ENCODE measurements at places on chromosomes 16 and 17. TPM values are rescaled to one million over a fixed set of nuclear protein-coding genes. Genes with fewer than 3 reads are reported as not detected.

- peak; percentile 95 for DNase-seq
Measured at GRCh38 chr16:20851601-20852000, 45.3 kb downstream of the REXO5 start.

- DNase-seq = no peak
Measured at GRCh38 chr17:13153036-13153435, 135.2 kb upstream of the ELAC2 start.

Gene CSH2
- not detected for total RNA-seq

DNA sequence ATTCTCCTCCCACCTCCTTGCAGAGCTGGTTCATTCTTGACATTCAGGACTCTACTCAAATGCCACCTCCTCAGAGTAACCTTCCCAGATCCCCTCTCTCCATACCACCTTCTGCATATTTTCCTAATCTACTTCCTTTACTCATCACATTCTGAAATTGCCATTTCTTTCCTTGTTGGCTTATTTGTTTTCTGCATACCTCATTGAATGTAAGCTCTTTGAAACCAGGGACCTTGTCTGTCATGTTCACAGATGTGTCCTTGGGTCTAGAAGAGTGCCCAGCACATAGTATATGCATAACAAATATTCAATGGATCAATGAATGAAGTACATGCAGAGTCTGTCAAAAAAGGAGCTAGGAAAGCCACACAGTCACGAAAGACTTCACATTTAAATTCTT, 7.8 kb upstream of the LONP2 start:
- no peak for DNase-seq

Gene BIRC5
- 0.11 TPM for total RNA-seq

GRCh38 chr17:4229627-4230541, 33.9 kb downstream of the ANKFY1 start:
- no peak for DNase-seq

- DNase-seq = no peak
Measured at GRCh38 chr17:73707358-73707757, 63.1 kb upstream of the SDK2 start.

GRCh38 chr16:35562919-35563318, 2103.5 kb downstream of the TP53TG3F start:
- no peak for DNase-seq

Gene QPRT
- 5.7 TPM for total RNA-seq

DNA sequence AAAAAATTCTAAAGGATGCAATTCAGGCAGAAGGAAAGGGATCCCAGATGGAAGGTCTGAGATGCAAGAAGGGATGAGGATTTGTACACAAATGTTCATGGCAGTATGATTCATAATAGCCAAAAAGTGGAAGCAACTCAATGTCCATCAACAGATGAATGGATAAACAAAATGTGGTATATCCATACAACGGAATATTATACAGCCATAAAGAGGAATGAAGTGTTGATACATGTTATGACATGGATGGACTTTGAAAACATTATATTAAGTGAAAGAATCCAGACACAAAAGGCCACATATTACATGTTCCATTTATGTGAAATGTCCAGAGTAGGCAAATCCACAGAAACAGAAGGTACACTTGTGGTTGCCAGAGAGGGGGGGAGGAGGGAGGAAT, 23.9 kb upstream of the GPATCH8 start:
- DNase-seq = no peak

GRCh38 chr17:79505199-79505598, 105.7 kb downstream of the RBFOX3 start:
- no peak for DNase-seq

Gene DRC3
- 7.2 TPM for total RNA-seq

DNA sequence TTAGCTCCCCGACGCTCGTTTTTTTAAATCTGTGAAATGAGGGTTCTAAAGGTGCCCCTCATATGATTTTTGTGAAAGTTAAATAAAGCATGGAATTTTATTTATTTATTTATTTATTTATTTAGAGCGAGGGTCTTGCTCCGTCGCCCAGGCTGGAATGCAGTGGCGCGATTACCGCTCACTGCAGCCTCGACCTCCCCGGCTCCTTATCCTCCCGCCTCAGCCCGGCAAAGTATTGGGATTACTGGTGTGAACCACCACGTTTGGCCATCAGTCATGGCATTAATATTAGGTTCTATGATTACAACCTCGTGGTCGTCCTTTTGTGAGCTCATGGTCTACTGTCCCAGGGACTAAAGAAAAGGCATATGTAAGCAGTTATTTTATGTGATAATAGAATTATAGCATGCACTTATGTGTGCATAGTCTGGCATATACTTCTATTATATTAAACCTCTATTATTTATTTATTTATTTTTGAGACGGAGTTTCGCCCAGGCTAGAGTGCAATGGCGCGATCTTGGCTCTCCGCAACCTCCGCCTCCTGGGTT, 557 bp upstream of the LUC7L start:
- DNase-seq = no peak

Gene P2RX1
- total RNA-seq = not detected

DNA sequence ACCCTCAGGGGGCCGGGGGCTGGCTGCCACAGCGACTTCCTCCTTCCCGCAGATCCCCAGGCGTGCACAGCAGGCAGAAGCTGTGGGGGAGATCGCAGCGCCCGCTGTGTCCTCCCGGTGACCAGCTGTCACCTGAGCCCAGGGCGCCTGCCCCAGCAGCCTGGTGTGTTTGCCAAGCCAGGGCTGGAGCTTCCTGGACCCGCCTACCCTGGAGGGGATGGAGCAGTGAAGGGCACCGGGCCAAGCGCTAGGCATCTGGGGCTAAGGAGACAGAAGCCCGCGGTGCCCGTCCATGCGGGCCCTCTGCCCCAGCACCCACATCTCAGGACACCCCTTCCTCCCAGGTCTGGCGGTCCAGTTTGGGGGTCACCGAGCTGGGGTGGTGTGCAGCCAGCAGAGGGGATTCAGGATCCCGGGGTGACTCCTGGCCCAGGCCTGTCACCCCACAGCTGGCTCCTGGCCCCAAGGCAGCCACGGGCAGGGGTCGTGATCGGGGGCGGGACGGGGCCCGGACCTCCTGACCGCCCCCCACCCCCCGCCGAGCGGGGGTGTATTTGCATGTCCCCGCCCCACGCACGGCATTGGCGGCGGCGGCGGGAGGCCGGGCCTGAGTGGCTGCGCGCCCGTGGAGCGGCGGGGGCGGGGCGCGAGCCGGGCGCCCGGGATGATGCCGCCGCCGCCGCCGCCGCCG, at the start of gene RAB26:
Gene RAB26, plus strand, starts transcription at position 645 of the 691 bp plus-strand sequence. CDS start 159 bp downstream, outside the sequence.
- DNase-seq = peak; percentile 87

DNA sequence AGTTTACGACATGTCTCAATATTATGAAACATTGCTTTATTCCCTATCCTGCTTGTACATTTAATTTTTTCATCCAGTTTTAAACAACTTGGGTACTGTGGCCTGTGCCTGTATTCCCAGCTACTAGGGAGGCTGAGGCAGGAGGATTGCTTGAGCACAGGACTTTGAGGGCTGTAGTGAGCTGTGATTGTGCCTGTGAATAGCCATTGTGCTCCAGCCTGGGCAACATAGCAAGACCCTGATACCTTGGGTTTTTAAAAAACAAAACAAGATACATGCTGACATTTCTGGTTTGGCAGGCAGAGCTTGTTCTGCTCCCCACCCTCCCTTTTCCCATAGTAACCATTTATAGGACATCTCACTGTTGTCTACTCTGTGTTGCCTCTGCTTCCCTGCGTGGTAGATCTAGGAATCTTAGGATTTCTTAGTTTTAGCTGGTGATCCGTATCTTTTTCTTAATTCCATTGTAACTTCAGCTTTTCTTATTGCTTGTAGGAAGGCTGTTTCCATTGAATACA, 35.6 kb downstream of the TENT4B start:
- no peak for DNase-seq

GRCh38 chr16:57049678-57050077, 42.7 kb upstream of the CPNE2 start:
- no peak for DNase-seq

DNA sequence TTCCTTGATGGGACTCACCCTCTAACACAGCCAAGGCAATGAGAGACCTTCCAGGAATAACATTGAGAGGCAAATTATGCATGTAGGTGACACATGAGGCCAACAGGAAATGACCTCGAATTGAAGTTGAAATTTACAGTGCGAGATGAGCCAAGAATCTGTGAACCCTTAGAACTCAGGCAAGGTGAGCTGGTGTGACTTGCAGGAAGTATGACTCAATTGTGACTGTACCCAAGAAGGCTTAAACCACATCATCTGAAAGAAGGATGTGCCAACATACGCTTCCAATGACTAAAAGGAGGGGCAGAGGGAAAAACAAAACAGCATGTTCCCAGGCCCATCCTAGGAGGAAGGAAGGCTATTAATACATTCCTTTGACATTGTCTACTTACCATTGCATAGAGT, 44.8 kb downstream of the PITPNC1 start:
- DNase-seq = no peak

GRCh38 chr17:78933959-78934568, 8.9 kb upstream of the TIMP2 start:
- DNase-seq = peak; percentile 99

- no peak for DNase-seq
Measured at GRCh38 chr16:52436339-52437276, 110.3 kb downstream of the TOX3 start.

Gene TEDC2
- total RNA-seq = not detected

Gene KRT12
- not detected for total RNA-seq

DNA sequence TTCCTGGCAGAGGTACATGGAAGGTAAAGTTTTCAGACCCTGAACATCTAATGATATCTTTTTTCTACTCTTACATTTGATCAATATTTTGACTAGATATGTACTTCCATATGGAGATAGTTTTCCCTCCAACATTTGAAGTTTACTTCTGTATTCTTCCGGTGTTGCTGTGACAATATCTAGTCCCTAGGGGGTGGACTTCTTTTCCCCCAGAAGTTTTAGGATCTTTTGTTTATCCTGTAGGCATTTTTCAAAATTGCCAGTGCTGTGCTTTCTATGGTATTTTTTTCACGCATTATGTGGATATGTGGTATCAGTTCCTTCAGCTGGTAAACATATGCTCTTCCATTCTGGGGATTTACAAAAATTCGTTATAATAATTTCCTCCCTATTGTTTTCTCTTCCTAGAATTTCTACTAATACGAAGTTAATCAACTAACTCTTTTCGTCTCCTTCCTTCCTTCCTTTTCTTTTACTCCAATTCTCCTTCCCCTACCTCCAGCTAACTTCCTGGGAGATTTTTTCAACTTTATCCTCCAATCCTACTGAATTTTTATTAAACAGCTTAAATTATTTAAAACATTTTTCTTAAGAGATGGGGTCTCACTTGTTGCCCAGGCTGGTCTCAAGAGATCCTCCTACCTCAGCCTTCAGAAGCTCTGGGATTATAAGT, 26.1 kb upstream of the ZNHIT3 start:
- DNase-seq = no peak

DNA sequence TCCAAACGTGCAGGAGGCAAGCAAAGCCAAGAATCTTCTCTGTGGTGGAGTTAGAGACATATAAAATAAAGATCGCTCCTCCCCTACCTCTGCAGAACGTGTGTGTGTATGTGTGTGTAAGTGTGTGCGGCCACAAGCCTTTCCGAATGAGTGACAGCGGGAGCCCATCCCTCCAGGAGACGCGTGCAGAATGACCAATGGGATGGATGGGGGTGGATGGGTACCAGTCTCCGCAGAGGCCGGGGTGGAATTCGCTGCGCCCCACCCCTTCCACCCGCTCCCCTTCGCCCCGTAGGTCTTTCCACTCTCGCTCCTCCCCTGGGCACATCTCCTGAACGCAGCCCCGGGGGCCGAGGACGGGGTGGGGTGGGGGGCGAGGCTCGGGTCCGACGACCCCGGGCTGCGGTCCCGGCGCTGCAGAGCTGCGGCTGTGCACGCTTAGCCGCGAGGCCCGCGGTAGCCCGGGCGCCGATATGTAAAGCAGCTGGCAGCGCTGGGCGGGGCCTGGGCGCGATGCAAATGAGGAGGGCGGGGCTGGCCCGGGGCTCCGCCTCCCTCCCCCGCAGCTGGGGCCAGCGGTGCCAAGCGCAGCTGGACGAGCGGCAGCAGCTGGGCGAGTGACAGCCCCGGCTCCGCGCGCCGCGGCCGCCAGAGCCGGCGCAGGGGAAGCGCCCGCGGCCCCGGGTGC, at the start of gene PRKCB:
Gene PRKCB, plus strand, starts transcription at position 594 of the 688 bp plus-strand sequence.
- DNase-seq = peak; percentile 83

- DNase-seq = peak; percentile 35
Measured at GRCh38 chr16:66419527-66419926, 7.6 kb upstream of the BEAN1 start.

Gene CCL15
- total RNA-seq = not detected

GRCh38 chr17:76716146-76716838, 5.5 kb upstream of the MXRA7 start:
- DNase-seq = peak; percentile 90

GRCh38 chr17:55642741-55643140, 79.9 kb downstream of the TMEM100 start:
- DNase-seq = no peak

DNA sequence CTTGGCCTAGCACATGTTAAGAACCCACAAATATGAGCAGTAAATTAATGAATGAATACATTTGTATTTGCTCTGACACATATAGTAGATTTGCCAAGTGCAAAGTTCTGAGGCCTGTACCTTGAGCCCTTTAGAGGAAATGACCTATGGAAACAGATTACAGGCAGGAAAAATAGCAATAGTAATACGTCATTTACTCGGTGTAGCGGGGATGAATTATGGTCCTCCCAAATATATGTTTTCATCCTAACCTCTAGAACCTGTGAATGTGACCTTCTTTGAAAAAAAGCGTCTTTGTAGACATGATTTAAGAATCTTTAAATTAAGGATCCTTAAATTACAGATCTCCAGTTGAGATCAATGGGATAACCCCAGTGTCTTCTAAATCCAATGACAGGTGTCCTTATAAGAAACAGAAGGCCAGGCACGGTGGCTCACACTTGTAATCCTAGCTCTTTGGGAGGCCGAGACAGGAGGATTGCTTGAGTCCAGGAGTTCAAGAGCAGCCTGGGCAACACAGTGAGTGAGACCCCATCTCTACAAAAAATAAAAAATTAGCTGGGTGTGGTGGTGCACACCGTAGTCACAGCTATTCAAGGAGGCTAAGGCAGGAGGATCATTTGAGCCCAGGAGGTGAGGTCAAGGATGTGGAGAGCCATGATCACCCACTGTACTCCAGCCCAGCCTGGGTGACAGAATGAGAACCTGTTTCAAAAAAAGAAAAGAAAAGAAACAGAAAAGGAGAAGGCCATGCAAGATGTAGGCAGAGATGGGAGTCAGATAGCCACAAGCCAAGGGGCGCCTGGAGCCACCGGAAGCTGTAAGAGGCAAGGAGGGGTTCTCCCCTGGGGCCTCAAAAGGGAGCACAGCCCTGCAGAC, 5.1 kb upstream of the ITPRIPL2 start:
- DNase-seq = no peak

Gene CSH1
- not detected for total RNA-seq

DNA sequence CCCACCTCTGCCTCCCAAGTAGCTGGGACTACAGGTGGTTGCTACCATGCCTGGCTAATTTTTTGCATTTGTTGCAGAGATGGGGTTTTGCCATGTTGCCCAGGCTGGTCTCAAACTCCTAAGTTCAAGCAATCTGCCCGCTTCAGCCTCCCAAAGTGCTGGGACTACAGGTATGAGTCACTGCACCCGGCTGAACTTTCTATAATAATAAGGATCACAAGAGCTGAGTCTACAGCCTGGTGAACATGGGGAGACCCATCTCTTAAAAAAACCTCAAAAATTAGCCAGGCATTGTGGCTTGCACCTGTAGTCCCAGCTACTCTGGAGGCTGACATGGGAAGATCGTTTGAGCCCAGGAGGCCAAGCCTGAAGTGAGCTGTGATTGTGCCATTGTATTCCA, 53.5 kb downstream of the WDR59 start:
- no peak for DNase-seq

GRCh38 chr16:79618692-79619050, 18.1 kb upstream of the MAF start:
- no peak for DNase-seq

Gene MYO1D
- 105 TPM for total RNA-seq

Measured in ascending aorta (tissue), 2 donors.